ENCODE measurements at places on chromosomes 16 and 17. TPM values are rescaled to one million over a fixed set of nuclear protein-coding genes. Genes with fewer than 3 reads are reported as not detected.

Gene B3GNT9
- total RNA-seq = 26.5 TPM

Gene QRICH2
- total RNA-seq = 6.0 TPM

Gene PRAC2
- not detected for total RNA-seq

Gene ALOXE3
- total RNA-seq = not detected

Gene KRTAP16-1
- not detected for total RNA-seq

Gene MRPL27
- 77.1 TPM for total RNA-seq

Gene RAB40B
- total RNA-seq = 8.4 TPM

Gene ADCY9
- 14.4 TPM for total RNA-seq

Gene VMP1
- 227 TPM for total RNA-seq

Gene LRRC46
- total RNA-seq = 0.08 TPM

Gene GRAPL
- 0.47 TPM for total RNA-seq
